ENCODE measurements at places on chromosomes 4 and X.

GRCh38 chr4:119536572-119537528 lies 91.8 kb downstream of the PDE5A start:
- no peak for DNase-seq

GRCh38 chr4:137739391-137739790 lies 207.1 kb upstream of the PCDH18 start:
- DNase-seq = no peak

- no peak for DNase-seq
Observed at GRCh38 chr4:142690406-142691163, 155.5 kb downstream of the INPP4B start.

GRCh38 chrX:109596015-109596414 lies 29.0 kb downstream of the KCNE5 start:
- DNase-seq = no peak

- DNase-seq = no peak
Observed at GRCh38 chrX:8089141-8089540, 81.9 kb downstream of the VCX2 start.

DNA sequence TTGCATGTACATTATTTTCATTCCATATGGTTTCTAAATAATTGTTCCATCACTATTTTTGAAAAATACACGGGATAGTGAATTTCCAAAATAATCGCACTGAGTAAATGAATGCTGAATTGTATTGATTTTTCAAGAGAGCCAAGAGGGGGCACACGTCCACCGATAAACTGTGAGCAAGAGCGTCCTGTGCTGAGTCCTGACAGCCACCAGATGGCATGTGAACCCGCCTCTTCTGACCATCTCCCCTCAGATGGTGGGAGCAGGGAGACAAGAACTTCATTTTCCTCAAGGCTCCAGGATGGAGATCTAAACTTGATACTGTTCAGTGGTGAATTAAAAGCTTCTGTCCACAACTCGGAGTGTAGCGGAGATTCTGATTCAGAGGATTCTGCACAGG lies 30.6 kb upstream of the IL9R start:
- no peak for DNase-seq

DNA sequence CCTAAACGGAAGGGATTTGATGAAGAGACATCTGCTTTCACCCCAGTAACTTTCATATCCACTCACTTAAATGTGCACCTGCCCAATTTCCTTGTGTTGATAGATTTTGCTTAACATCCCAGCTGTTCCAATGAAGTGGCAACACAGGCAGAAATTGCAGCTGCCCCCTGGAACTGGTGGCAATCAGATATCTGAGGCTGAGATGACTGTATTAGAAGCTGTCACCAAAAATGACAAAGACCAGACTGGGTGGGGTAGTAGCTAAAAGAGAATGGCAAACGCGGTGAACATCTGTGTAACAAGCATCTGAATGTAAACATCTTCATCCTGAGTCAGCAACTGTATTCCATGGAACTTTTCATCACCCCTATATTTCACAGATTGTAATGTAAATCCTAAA lies 17.1 kb downstream of the GABRA2 start:
- DNase-seq = no peak

DNA sequence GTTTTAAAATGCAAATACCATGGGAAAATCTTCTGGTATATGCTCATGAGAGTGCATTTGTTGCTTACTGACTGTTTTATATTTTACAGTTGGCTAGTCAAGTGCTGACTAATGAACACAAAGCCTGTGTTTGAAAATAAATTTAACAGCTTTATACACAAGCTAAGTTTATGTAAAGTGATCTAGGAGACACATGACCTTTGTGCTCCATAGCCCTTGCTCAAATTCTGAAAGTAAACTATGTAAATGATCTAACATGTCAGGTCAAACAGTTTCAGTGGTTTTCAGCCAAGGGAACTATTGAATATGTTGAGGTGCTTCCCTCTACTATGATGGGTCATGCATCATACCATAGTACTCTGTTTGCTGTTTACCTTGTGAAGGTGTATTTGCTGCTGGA lies 36.7 kb downstream of the DIAPH2 start:
- DNase-seq = no peak

GRCh38 chr4:181756451-181757095 lies 486.6 kb upstream of the TENM3 start:
- DNase-seq = no peak

DNA sequence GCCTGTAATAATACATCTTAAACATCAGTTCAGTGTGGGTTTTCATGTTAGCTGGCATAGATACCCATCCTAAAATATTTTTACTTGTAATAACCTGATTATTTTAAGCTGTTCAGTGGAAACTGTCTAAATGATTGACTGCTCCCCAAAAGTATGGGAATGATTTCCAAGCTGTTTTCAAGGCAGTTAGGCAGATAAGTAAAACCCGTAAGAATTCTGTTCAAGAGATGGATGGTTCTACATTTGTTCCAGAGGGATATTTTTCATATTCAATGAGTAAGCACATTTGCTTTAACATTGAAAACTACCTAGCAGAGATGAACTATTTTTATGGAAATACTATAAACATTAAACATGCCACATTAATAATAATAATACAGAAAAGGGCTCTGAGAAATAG lies 161.1 kb downstream of the UNC5C start:
- no peak for DNase-seq

- no peak for DNase-seq
Observed at GRCh38 chrX:66221856-66222255, 57.8 kb downstream of the HEPH start.

- no peak for DNase-seq
Observed at GRCh38 chrX:15299941-15300851, 15.2 kb downstream of the ASB11 start.

DNA sequence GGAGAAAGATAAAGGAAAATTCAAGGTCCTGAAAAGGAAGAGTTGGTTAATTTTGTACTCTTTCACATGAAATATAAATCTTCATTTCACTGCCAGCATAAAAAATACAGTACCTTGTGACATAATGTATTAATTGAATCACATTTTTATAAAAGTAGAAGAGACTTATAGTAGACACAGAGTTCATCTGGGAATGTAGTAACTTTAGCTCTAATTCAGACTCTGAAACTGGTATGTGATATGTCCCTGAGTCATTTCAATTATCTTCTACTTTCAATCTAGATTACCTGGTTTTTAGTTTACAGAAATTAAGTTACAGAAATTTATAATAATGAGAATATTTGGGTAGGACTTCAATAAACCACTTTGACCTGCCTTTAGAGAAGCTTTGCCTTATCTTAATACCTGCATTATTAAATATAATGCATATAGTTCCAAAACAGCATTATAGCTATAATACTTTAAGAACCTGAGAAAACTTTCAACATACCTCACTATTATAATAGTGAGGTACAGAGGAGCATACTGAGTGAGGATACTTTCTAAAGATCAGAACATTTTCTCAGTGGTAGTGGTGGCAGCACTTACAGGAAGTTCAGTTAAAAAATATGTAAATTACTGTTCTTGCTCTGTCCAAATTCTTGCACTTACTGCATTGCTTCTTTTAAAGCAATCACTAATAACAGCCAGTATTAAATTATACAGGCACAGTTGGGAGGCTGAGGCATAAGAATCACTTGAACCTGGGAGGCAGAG lies 11.2 kb downstream of the NEK1 start:
- no peak for DNase-seq

- no peak for DNase-seq
Observed at GRCh38 chr4:78621395-78621794, 69.8 kb downstream of the ANXA3 start.

DNA sequence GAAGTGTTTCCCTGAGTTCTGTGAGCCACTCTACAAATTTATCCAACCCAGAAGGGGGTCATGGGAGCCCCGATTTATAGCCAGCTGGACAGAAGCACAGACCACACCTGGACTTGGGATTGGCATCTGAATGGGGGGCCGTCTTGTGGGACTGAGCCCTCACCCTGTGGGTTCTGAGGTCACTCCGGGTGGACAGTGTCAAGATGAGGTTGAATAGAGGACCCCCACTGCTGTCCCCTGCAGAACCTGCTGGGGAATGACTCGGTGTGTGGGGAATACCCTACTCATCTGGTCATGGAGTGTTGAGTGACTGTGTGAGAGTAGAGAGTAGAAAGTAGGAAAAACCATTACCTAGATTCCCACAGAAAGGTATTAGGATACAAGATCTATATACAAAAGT lies 67.5 kb downstream of the ZFYVE28 start:
- DNase-seq = no peak

DNA sequence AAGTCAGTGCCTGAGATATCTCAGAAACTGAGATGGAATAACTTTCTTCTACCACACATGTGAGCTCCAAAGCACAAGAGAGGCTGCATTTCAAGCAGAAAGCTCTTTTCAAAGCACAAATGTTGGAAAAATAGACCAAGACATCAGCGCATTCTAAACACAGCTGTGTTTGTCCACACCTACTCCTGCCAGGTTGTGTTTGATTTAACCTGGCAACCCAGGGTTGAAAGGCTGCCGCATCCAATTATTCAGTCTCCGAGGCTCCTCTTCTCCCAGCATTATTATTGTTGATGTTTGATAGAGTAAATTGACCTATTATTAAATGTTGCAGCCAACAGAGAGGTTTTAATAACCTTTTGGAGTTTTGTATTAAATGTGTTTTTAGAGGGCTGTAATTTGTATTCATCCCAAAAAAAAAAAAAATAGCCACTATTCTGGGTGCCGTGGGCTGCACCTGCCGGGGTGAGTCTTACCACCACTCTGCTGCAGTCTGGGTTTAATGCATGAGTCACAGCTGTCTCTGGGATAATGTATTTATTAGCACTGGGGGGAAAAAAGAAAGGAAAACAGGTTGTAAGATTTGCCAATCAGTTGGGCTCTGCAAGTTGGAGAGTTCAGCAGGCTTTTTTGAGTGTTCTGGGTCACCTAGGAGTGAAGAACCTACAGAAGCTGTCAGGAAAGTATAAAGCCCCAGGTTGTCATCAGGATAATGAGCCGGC lies 105.2 kb upstream of the NOCT start:
- DNase-seq = no peak

DNA sequence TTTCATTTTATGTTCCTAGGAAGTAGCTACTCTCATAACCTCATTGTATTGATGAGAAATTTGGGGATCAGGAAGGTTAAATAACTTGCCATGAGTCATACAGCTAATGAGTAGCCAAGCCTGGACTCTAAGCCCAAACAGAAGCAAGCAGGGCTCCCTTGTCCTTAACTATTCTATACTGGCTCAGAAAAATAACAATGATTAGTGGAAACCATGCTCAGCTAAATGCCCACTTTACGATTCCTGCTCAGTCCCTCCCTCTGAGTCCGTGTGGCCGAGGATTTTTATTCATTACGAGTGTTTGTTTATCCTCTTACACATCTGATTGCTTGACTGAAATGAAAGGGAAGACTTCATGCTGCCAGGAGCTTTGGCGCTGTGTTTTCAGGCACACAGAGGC lies 100.9 kb downstream of the SLC34A2 start:
- DNase-seq = no peak

GRCh38 chrX:40513012-40513411 lies 67.8 kb upstream of the ATP6AP2 start:
- DNase-seq = no peak

DNA sequence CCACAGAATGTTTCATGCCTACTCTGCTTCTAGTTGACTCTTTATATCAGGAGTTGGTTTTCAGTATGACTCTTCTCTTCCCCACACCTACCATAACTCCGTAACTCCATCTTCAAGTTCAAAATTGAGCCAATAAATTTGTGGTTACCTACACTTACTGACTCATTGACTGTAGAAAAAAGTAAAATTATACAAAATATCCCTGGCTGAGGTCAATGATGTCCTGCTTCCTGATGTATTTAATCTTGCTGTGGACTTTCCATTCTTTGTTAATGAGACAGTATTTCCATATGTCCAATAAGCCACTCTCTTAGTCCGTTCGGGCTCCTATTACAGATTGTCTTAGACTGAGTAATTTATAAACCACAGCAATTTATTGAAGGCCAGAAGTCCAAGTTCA lies 9.9 kb upstream of the NLGN4X start:
- no peak for DNase-seq

DNA sequence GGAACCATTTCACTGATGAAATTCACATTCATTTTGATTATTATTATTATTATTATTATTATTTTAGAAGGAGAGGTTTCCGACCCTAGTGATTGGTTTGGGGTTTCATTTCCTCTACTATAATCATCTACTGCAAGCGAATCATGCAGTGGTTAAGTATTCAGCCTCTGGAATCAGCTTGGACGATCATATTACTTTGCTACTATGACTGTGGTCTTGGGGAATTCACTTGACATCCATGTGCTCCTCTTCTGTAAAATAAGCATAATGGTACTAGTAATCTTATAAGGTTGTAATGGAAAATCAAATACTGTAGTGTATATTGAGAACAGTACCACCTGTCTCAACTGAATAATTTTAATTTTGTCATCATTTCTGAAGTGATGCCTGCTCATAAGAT lies 132.1 kb upstream of the SLC4A4 start:
- DNase-seq = no peak

DNA sequence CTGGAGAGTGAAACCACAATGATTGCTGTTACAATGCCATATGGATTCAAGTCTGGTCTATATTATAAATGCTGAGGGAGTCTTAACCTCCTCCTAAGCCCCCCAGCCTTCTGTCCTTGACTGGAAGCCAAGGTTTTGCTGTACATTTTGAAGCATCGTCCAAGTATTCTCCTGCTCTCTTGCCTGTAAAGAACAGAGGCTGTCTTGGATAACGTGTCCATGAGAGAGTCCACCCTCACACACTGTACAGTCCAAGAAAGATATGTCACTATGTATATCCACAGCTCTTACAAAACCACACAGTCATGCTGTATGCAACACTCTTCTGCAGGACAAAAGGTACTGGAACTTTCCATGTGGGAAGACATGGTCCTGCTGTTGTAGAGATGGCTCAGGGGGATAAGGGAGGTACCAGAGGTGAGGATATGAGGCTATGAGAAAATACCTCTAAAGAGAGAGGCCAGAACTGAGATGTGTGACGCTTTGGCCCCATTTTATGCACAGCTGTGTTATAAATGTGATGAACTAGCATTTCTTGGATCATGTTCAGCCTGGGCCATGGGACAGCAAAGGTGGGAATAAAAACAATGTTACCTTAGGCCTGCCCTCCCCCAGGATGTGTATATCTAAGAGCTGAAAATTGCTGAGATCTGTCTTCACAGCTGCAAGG lies 678.6 kb downstream of the IQCM start:
- no peak for DNase-seq

- peak; percentile 64 for DNase-seq
Observed at GRCh38 chr4:182752158-182752910, 164.9 kb downstream of the DCTD start.

- peak; percentile 75 for DNase-seq
Observed at GRCh38 chr4:113539408-113539807, 222.1 kb downstream of the CAMK2D start.
